GF-D8 (cell line): ENCODE measurements at places on chromosomes 13 and 19.

GRCh38 chr13:20667857-20668437, 35.6 kb upstream of the IL17D start:
- no peak for DNase-seq

DNA sequence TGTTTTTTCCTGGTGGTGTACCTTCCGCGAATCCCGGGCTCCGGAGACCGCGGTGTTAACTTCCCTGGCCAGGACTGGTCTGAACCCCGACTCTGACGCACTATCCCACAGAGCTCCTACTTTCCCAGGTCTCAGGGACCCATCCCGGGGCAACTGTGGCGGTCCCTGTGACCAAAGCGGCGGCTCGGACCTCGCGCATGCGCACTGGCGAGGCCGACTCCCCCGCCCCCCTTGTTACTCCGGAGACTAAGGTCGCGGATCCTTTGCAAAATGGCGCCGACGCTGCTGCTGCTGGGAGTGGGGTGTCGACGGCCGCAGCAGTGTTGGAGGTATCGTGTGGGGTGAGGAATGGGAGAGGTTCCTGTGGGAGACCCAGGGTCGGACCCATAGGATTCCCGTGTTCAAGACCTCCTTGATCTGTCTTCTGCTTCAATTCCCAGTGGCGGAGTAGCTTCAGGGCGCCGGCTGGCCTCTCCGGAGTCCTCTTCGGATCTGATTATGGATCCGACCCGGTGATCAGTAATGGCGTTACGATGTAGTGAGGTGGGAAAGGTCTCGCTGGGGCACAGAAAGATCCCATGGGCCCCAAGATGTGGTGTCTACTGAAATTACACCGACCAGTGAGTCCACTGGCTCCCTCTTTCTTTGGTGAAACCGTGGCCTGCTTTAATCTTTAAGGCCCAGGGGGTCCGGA, 66.6 kb upstream of the ZNF527 start:
- DNase-seq, result no peak

- DNase-seq, result no peak
Measured at GRCh38 chr19:12922959-12923358, 3.9 kb upstream of the SYCE2 start.

GRCh38 chr13:109646423-109646822, 140.0 kb downstream of the IRS2 start:
- DNase-seq, result no peak

DNA sequence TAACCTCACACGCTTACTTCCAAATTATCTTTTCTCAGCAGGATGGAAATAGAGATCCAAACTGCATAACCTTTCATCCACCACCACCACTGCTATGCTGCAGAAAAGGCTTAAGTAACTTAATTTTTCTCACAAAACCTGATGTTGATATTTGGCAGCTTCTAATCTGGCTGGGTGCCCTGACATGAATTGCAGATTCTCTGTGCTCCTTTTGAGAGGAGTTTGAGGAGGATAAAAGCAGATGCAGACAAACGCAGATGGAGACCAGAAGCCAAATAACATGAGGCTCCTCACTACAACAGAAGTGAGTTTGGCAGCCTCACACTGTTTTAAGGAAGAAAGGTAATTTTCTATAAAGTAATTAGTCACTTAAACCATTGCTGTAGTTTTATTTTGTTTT, 646.2 kb upstream of the ATXN8OS start:
- DNase-seq, result no peak

GRCh38 chr19:40774916-40775631, at the start of gene MIA:
TSS of gene MIA (plus strand) at chr19:40775521. CDS start at chr19:40775543, 22 bp downstream.
- no peak for DNase-seq

- no peak for DNase-seq
Measured at GRCh38 chr19:18063463-18063862, 23.3 kb downstream of the IL12RB1 start.

- no peak for DNase-seq
Measured at GRCh38 chr13:31168166-31168565, 6.5 kb upstream of the HSPH1 start.

DNA sequence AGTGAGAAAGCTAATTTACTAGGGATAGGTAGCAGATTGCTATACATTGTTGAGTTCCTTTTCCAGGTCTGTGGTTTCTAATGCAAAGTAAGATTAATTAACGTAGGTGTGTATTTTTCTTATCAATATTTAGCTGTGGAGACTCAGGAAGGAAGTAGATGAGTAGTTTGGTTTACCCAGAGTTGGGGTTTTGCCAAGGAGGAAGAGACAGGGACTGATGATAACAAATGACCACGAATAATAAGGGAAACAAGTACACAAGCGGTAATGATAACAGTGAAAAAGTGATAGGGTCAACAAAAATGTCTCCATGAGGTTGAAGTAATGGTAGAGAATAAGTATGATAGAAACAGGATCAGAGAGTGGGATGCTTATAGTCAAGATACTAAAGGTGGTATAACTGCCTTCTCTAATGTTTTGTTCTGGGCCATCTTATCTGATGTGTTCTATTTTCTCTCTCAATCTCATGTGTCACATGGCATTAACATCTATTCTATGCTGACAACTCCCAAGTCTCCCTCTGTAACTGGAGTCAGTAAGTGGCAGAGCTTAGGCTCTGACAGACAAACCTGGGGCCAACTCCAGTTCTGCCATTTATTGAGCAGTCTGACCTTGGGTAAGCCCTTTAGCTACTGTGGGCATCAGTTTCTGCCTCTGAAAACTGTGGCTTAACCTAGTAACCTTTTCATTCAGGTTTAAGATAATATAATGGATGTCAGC, 8.8 kb downstream of the OBI1 start:
- peak; percentile 81 for DNase-seq

GRCh38 chr19:6020972-6021805, 43.2 kb upstream of the RANBP3 start:
- no peak for DNase-seq
